Stimulated activated CD4-positive, alpha-beta T cell treated with anti-CD3 and anti-CD28 coated beads, Interleukin-1b, Interleukin-23, amount 100 ng/mL, for 1 hour (primary cell): ENCODE measurements at places on chromosomes 5 and 9.

GRCh38 chr9:29393064-29393463 is 1819.8 kb upstream of the C9orf72 start:
- DNase-seq, result no peak

- no peak for DNase-seq
Observed at GRCh38 chr9:129285979-129286772, 108.1 kb upstream of the IER5L start.

DNA sequence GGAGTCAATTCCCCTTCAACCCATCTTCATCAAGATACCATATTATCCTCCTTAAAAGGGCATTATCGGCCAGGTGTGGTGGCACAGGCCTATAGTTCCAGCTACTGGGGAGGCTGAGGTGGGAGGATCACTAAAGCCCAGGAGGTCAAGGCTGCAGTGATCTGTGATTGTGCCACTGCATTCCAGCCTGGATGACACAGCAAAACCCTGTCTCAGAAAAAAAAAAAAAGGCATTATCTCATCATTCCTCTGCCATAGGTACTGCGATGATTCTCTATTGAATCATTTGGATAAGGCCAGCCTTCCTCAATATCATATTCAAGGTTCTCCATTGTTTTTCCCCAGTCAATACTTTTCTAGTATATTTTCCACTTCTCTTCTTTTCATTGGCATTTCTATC is 39.2 kb upstream of the RAB3C start:
- DNase-seq, result no peak

DNA sequence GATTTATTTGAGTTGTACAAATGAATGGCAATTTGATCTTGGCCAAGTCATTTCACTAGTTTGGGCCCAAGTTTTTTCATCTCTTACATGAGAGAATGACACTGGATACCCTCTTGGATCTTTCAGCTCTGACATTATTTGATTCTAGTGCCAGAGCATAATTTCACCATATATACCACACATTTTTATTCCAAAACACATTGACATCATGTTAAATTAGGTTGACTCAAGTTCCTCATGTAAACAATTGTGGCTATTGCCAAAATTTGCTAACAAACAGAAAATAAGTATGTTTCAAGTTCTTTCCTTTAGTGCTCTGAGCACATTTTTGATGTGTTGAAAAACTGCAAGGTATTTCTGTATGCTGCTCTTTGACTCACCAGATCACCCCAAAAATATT is 375.8 kb downstream of the ZNF608 start:
- DNase-seq, result no peak

DNA sequence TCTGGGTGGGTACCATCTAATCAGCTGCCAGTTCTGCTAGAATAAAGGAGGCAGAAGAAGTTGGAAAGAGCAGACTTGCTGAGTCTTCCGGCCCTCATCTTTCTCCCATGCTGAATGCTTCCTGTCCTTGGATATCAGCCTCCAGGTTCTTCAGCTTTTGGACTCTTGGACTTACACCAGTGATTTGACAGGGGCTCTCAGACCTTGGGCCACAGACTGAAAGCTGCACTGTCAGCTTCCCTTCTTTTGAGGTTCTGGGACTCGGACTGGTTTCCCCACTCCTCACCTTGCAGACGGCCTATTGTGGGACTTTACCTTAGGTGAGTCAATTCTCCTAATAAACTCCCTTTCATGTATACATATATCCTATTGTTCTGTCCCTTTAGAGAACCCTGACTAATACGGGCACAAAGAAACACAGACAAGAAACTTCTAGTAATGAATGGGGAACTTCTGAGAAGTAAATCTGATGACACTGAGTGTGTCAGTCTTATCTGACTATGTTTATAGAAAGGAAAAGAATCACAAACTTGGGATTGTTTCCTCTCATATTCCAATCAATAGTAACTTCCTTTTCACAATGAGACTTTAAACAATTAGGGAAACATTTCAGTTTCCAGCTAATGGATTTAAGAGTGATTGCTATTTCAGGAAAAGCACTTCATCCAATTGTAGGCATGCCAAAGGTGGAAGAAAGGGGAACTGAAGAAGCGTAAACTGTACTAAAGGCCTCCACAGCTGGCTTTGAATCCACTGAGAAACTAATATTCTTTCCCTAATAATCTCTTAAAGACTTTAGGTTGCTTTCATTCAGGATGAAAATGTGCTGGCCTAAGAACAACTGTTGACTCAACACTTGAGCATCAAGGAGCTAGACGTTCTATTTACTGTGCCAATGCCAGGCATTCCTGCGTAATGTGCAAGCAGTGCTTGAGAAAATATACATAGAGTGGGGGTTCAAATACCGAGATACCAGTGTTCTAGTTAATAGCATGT is 127.9 kb upstream of the PTGER4 start:
- DNase-seq, result no peak

GRCh38 chr9:115142517-115143270 is 24.7 kb upstream of the TNC start:
- no peak for DNase-seq

DNA sequence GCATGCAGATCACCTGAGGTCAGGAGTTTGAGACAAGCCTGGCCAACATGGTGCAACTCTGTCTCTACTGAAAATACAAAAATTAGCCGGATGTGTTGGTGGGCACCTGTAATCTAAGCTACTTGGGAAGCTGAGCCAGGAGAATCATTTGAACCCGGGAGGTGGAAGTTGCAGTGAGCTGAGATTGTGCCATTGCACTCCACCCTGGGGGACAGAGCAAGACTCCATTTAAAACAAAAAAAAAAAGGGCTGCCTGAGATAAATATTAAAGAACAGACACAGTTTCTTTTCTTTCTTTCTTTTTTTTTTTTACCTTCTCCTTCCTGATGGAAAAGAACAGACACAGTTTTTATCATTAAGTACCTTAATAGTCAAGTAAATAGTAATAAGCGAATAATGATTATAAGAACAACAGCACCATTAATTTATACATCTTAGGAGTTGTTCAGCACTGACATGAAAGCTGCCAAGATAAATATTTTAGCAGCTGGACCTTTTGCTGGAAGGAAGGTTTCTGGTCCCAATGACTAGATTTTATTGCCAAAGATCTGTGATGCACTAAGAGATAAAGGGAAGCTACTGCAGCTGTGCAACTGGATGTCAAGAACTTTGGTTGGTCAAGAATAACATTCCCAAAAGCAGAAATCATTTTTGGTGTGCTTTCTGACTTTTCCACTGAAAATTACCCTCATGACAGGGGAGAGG is 7.0 kb downstream of the CENPP start:
- no peak for DNase-seq

GRCh38 chr5:138339464-138339863 is 1.4 kb downstream of the FAM53C start:
- no peak for DNase-seq

DNA sequence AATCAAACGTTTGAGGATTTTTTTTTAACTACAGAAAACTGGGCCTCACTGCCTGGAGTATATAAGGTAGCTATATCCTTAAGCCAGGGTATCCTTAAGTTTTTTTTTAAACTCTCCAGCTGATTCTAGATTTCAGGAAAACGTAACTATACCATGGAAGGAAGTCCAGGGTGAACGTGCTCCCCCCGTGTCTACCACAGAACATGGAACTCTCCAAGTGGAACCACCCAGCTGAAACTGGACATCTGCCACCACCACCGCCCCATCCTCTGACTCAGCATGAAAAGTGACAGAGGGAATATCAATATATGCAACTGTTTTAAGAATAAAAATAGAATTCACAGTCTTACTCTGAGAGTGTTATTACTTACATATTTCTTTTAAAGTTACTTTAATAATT is 61.3 kb downstream of the DROSHA start:
- DNase-seq, result no peak

- DNase-seq, result no peak
Observed at GRCh38 chr9:95793924-95794828, 81.3 kb upstream of the ERCC6L2 start.

DNA sequence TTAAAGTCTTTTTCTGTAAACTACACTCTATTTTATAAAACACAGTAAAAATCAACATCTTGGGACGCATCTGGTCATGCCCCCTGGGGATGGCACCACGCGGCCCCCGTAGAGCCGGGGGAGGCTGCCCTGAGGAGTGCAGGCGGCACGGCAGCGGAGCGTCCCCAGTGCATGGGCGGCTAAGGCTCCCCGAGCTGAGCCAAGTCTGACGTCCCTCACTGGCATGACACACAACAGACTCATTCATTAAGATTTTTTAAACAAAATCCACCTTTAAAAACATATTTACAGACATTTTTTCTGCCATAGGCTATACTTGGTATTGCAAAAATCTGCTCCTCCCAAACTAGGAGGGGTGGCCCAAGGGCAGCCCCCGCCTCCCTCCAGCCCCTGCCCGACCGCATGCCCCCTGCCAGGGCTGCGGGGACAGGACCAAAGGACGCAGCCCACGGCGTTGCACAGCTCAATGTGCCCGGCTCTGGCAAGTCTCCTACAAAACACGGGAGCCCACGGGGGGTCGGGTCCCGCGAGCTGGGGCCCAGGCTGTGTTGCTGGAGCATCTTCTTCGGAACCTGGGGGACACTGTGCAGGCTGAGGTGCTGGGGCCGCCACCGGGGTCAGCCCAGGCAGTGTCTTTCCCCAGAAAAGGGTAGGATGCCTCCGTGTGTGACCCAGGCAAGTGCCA is 11.8 kb upstream of the SEC16A start:
- no peak for DNase-seq

- no peak for DNase-seq
Observed at GRCh38 chr5:144121577-144121976, 48.9 kb downstream of the YIPF5 start.

- DNase-seq, result no peak
Observed at GRCh38 chr9:15308511-15308910, 1.5 kb upstream of the TTC39B start.

- DNase-seq, result peak; percentile 10
Observed at GRCh38 chr9:33778700-33779351, 16.5 kb upstream of the PRSS3 start.

DNA sequence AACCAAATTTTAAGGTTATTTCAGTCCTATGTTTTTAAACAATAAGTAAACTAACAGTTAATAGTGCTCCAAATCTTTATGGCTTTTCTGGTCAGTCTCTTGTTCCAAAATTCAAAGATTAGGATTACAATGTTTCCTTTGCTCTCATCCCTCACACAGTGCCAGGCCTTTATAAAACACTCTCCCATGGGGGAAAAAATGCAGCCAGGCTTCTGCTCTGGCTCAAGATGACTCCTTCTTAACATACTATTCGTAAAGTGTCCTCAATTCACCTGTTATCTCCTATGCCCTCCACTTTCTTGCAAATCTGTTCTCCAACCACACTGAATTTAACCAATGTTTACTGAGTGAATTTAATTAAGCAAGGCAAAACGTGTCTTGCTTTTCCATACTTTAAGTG is 1.4 kb downstream of the CEP120 start:
- DNase-seq, result no peak

GRCh38 chr5:139709582-139710318 is 61.6 kb downstream of the CXXC5 start:
- DNase-seq, result no peak

GRCh38 chr9:84925225-84925872 is 255.8 kb downstream of the NTRK2 start:
- DNase-seq, result no peak

DNA sequence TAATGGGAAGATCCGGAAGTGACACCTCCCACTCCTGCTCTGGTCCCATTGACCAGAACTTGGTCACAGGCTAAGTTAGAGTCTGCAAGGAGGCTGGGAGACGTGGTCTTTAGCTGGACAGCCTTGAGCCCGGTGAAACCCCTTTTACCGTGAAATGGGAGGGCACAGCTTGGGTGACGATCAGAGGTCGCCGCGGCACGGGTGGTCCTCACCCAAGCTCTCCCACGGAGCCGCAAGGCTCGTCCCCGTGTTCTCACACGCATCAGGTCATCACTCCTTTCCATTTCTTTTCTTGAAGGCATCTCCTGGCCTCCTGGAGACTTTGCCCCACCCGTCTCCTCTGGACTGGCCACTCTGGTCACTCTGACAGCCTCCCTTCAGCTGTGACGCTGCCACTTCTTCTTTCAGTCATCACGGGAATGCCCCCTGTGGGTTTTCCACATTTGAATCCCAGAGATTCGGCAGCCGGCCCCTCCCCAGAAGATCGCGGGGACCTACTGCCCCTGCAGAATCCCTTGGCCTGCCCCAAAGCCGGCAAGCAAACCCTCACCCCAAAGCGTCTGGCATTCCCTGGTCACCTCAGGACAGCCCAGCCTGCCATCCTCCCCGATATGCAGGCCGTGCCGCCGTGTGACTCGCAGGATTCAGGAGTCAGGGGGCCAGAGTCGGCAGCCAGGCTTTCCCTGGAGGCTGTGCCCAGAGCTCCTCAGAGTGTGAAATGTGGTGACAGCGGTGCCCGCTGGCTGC is 18.9 kb upstream of the EGFL7 start:
- no peak for DNase-seq

GRCh38 chr5:153498516-153498915 is 8.0 kb downstream of the GRIA1 start:
- DNase-seq, result no peak

DNA sequence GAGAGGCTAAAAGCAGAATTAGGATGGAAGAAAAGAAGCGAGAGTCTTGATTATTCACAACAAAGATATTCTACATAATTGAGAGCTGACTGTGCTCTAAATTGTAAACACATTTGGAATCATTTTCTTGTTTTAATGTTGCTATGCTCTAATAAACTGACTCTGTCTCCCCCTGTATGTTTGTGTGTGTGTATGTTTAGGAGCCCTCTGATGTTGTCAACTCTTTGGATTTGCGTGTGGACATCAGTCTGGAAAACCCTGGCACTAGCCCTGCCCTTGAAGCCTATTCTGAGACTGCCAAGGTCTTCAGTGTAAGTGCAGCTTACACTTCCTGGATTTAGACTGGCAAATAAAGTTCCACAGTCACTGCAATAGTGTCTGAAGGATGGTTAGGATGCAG is 37.8 kb downstream of the MOCS2 start:
- no peak for DNase-seq

- DNase-seq, result no peak
Observed at GRCh38 chr9:495739-496138, 281.1 kb downstream of the DOCK8 start.

DNA sequence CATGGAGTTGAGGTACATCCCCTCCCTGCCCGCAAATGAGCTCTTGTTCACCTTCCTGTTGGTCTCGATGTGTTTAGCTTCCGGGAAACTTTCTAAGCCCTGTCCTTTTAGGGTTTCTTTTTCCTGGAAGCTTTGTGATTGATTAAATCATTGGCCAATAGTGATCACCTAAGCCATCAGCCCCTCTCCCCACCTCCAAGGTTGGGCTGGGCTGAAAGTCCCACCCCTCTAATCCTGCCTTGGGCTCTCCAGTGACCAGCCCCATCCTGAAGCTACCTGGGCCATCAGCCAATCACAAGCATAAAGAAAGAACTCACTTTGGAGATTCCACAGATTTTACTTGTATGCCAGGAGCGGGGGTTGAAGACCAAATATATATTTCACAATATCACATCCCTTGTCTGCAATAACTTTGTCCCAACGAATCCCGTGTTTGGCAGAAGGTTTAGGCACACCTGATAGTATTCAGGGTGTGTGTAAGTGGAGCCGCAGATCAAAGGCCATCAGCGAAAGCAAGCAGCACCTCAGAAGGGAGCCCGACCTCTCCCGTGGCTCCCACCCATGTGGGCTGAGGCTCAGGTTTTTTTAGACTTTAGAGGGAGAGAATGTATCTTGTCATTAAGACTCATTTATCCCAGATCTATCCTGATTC is 20.4 kb downstream of the ROPN1L start:
- no peak for DNase-seq
